Progenitor cell of endocrine pancreas (in vitro differentiated cells): ENCODE measurements at places on chromosomes 1 and 21.

DNA sequence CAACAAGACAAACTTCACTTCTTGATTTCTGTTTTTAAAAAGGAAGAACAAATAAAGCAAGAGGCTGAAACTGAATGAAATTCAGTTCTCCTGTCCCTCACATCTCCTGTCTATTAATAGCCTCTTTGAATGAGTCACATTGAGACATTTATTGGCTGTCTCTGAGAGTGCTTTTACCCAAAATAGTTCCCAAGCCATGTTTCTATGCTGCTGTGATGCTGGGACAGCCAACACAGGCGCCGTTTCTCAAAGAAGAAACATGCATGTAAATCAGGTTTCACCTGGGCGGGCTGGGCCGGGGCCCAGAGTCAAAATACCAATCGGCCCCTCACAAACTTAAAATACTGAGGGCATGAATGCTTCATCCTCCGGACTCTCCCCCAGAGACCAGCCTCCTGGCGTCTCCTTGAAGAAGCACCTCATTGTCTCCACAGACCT lies 105.2 kb downstream of the EDEM3 start:
- H3K27me3 ChIP-seq, result peaks cover 4% of the 10 kb centered on the region
- DNase-seq, result no peak
- no peaks in the 10 kb centered on the region for H3K36me3 ChIP-seq
- no peak overlapping the region for H3K4me3 ChIP-seq

GRCh38 chr1:245558069-245558468 lies 403.3 kb downstream of the KIF26B start:
- peaks cover 10% of the 10 kb centered on the region for H3K4me1 ChIP-seq
- peak overlapping the region; percentile 33 for H3K4me3 ChIP-seq
- DNase-seq, result no peak
- no peak overlapping the region for H3K27ac ChIP-seq
- no peaks in the 10 kb centered on the region for H3K36me3 ChIP-seq

DNA sequence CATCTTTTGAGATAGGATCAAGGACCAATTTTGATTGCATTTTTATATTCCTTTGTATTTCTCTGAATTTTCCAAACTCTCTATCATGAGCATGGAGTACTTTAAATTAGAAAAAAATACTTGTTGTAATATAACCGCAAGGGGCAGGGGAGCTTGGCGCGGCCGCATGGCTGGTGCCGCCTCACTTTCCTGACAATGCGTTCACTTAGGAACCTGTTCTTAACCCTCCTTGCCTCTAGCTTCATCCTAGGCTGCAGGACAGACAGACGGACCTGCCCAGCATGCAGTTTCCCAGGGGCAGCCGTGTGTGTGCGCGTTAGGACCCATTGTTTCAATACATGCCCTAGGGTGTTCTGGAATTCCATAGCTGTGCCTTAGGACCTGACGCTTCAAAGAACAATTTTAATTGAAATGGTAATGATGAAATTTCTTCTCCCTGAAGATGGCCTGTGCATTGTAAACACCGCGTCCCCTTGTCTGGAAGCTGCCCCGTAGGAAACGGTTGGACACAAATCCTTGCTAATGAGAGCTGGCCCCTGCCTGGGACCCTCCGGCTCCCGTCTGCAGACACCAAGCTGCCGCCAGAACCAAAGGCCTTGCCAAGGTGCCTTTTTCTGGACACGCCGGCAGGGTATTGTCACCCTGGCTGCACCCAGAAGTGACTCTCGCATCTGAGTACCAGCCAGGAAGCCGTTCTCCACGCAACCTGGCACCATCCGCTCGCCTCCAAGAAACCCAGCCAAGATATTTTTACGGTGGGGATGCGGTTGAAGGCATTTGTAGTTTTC lies 466.4 kb downstream of the NPHP4 start:
- DNase-seq, result no peak
- no peaks in the 10 kb centered on the region for H3K27me3 ChIP-seq
- H3K4me3 ChIP-seq, result no peak overlapping the region
- H3K27ac ChIP-seq, result no peak overlapping the region
- H3K36me3 ChIP-seq, result no peaks in the 10 kb centered on the region

GRCh38 chr1:185062710-185063370 lies 17.5 kb downstream of the RNF2 start:
- peaks cover 18% of the 10 kb centered on the region for H3K36me3 ChIP-seq
- H3K27me3 ChIP-seq, result no peaks in the 10 kb centered on the region
- H3K27ac ChIP-seq, result no peak overlapping the region
- H3K4me3 ChIP-seq, result no peak overlapping the region
- H3K4me1 ChIP-seq, result peaks cover 9% of the 10 kb centered on the region
- no peak for DNase-seq

GRCh38 chr1:202656057-202656456 lies 54.2 kb downstream of the SYT2 start:
- H3K4me3 ChIP-seq, result no peak overlapping the region
- peaks cover 60% of the 10 kb centered on the region for H3K27me3 ChIP-seq
- DNase-seq, result no peak

DNA sequence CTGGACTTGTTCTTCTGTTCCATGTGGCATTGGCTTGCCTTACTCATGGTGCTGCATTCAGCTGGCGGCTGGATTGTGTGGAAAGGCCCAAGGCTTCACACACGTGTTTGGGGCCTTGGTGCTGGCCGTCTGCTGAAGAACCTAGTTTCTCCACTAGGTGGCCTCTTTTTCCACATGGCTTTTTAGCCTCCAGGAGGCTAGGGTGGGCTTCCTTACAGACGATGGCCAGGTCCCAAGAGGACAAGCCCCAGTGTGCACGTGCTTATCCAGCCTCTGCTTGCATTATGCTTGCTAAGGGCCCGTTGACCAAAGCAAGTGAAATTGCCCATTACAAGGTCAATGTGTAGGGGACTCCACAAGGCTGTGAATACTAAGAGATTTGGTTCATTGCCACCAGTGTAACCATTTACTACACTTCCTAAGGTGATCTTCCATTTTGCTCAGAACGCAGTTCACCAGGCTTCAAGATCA lies 47.5 kb upstream of the FOXO6 start:
- no peak overlapping the region for H3K4me3 ChIP-seq
- no peaks in the 10 kb centered on the region for H3K36me3 ChIP-seq
- H3K27me3 ChIP-seq, result peaks cover 24% of the 10 kb centered on the region
- H3K4me1 ChIP-seq, result peaks cover 3% of the 10 kb centered on the region
- no peak for DNase-seq
- no peak overlapping the region for H3K27ac ChIP-seq

GRCh38 chr1:184801503-184801902 lies 46.8 kb upstream of the EDEM3 start:
- H3K4me3 ChIP-seq, result no peak overlapping the region
- DNase-seq, result no peak
- H3K4me1 ChIP-seq, result peaks cover 3% of the 10 kb centered on the region
- peaks cover 2% of the 10 kb centered on the region for H3K36me3 ChIP-seq

- peaks cover 20% of the 10 kb centered on the region for H3K27me3 ChIP-seq
- no peak overlapping the region for H3K27ac ChIP-seq
- H3K4me1 ChIP-seq, result no peaks in the 10 kb centered on the region
- no peak overlapping the region for H3K4me3 ChIP-seq
- DNase-seq, result no peak
- H3K36me3 ChIP-seq, result no peaks in the 10 kb centered on the region
These were observed 159.5 kb upstream of the KCTD3 start for GRCh38 chr1:215407575-215407974.

GRCh38 chr1:67894981-67895735 lies 61.9 kb upstream of the GNG12 start:
- DNase-seq, result no peak
- no peaks in the 10 kb centered on the region for H3K27me3 ChIP-seq
- no peak overlapping the region for H3K4me3 ChIP-seq
- no peak overlapping the region for H3K27ac ChIP-seq

DNA sequence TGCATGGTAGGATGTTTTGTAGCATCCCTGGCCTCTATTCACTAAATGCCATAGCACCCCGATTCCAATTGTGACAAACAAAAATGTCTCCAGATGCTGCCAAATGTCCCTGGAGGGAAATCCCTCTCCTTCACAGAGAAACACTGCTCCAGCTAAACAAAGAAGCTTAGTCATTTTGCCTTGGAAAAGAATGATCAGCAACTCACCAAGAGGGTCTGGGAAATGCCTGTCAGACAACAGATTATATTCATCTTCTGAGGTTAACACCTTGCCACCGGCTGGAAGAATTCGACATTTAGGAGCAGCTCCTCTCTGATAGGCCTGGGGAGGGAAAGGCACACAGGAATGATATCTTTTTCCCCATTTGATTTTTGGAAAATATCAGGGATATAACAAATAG lies 84.4 kb downstream of the NIBAN1 start:
- no peak overlapping the region for H3K4me3 ChIP-seq
- H3K27ac ChIP-seq, result no peak overlapping the region
- H3K4me1 ChIP-seq, result peaks cover 18% of the 10 kb centered on the region
- peaks cover 11% of the 10 kb centered on the region for H3K27me3 ChIP-seq
- peaks cover 11% of the 10 kb centered on the region for H3K36me3 ChIP-seq

DNA sequence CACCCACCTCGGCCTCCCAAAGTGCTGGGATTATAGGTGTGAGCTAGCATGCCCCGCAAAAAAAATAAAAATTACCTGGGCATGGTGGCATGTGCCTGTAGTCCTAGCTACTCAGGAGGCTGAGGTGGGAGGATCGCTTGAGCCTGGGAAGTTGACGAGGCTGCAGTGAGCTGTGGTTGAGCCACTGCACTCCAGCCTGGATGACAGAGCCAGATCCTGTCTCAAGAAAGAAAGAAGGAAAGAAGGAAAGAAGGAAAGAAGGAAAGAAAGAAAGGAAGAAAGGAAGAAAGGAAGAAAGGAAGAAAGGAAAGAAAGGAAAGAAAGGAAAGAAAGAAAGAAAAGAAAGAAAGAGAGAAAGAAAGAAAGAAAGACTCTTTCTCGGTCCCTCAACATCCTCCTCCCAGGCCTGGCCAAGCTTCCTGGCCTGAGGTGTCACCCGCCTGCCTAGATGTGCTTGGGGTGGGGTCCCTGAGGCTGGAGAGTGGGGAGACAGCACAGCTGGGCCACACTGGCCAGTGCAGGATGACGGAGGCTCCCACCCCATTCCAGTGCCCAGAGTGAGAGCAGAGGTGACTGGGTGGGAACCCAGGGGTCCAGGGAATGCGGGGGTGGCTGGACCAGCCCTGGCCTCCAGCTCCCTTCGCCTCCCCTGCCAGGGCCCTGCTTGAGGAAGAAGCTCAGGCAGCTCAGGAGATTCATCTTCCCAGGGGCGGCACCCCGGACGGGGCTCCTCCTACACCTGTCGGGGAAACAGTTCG lies 10.2 kb upstream of the GNB1 start:
- H3K36me3 ChIP-seq, result no peaks in the 10 kb centered on the region
- H3K4me1 ChIP-seq, result peaks cover under 1% of the 10 kb centered on the region
- peaks cover 4% of the 10 kb centered on the region for H3K27me3 ChIP-seq
- DNase-seq, result no peak
- H3K4me3 ChIP-seq, result no peak overlapping the region
- H3K27ac ChIP-seq, result no peak overlapping the region

DNA sequence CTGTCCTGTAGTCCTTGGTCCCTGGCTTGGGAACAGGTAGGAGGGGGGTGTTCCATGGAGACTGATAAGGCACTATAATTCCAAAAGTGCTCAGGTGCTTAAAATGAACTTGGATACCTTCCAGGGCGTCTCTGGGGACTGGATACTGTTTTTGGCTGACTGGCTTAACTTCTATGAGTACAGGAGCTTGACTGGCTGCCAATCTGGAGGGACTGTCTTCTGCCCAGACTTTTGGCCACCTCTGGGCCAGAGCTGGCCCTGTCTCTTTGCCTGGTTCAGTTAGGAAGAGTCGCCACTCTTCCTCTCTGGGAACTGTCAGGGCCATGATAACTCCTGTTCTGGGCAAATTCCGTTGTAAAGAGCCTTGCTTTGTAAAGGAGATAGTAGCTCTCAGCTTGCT lies 407.0 kb downstream of the TGFB2 start:
- H3K27ac ChIP-seq, result no peak overlapping the region
- no peaks in the 10 kb centered on the region for H3K36me3 ChIP-seq
- no peak for DNase-seq
- H3K4me3 ChIP-seq, result no peak overlapping the region
- H3K4me1 ChIP-seq, result peaks cover 5% of the 10 kb centered on the region

DNA sequence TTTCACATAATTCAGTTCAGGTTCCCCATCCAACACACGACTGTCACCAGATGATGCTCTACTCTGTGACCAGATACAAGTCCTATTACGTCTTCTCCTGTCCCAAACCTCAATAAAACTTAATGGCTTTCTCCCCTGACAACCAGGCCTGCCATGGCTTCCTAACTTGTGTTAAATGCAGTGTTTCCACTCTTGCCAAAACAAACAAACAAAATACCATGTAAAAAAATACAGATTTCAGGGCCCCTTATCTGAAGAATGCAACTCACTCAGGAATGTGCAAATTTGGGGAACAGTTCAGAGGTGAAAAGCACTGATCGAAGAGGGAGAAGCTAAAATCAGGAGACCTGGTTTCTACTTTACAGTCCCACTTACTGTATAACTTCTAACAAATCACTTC lies 863 bp upstream of the NUF2 start:
- H3K27ac ChIP-seq, result peak overlapping the region; percentile 97
- H3K4me3 ChIP-seq, result peak overlapping the region; percentile 96
- H3K36me3 ChIP-seq, result no peaks in the 10 kb centered on the region
- H3K4me1 ChIP-seq, result peaks cover 13% of the 10 kb centered on the region
- no peaks in the 10 kb centered on the region for H3K27me3 ChIP-seq

DNA sequence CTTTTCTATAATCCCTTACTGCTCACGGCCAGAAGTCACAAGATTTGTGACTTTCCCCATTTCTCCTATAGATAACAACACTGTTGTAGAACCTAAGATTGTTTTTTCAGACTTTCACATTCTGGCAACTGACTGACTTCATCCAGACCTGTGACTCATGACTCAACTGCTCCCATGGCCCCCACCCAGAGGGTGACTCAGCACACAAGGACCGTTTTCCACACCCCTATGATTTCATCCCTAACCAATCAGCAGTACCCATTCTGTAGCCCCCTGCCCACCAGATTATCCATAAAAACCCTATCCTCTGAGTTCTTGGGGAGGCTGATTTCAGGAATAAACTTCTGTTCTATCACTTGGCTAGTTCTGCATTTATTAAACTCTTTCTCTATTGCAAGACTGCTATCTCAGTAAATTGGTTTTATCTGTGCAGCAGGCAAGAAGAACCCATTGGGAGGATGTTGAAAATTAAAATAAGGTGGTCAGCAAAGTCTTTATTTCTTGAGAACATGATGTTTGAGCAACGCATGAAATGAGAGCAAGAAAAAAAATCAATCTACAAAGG lies 79.7 kb downstream of the NGF start:
- H3K27me3 ChIP-seq, result no peaks in the 10 kb centered on the region
- H3K36me3 ChIP-seq, result peaks cover 3% of the 10 kb centered on the region
- DNase-seq, result no peak
- H3K27ac ChIP-seq, result no peak overlapping the region
- no peak overlapping the region for H3K4me3 ChIP-seq

GRCh38 chr1:46244656-46245371 lies 2.7 kb upstream of the RAD54L start:
- H3K4me1 ChIP-seq, result peaks cover 11% of the 10 kb centered on the region
- H3K36me3 ChIP-seq, result peaks cover 2% of the 10 kb centered on the region
- no peaks in the 10 kb centered on the region for H3K27me3 ChIP-seq
- DNase-seq, result no peak
- no peak overlapping the region for H3K27ac ChIP-seq

GRCh38 chr1:34690269-34690668 lies 64.6 kb upstream of the GJB5 start:
- no peak overlapping the region for H3K27ac ChIP-seq
- H3K27me3 ChIP-seq, result peaks cover 29% of the 10 kb centered on the region

- peaks cover 5% of the 10 kb centered on the region for H3K4me1 ChIP-seq
- H3K4me3 ChIP-seq, result no peak overlapping the region
- H3K27ac ChIP-seq, result no peak overlapping the region
- peaks cover 24% of the 10 kb centered on the region for H3K27me3 ChIP-seq
- no peaks in the 10 kb centered on the region for H3K36me3 ChIP-seq
These were observed 4.0 kb downstream of the DIRAS3 start for GRCh38 chr1:68046423-68046822.
